CD4-positive, alpha-beta T cell treated with Interleukin-10 for 1 hour (primary cell): ENCODE measurements at places on chromosomes 7 and 10.

DNA sequence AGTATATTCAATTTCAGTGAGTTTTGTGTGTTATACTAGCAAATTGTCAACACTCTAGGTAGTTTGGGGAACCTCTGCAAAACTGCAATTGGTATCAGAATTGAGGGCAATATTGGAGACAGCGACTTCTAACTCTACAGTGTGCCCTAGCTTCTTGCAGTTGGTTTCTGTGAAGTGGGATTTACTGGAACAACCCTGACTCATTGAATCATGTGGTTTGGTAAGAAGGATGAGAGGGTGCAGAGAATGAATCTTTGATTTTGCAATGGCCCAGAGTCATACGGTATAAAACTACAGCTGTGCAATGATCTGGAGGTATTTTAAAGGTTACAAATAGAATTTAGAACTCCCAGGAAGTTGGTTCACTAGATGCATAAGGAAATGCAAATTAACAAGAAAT is 129.1 kb upstream of the PPP1R3A start:
- peak; percentile 15 for DNase-seq

GRCh38 chr10:29496341-29497162 is 138.2 kb downstream of the SVIL start:
- peak; percentile 54 for DNase-seq

GRCh38 chr10:30134171-30134945 is 75.0 kb upstream of the JCAD start:
- no peak for DNase-seq

- no peak for DNase-seq
These were observed 148.0 kb upstream of the ANK3 start for GRCh38 chr10:60537697-60538096.

DNA sequence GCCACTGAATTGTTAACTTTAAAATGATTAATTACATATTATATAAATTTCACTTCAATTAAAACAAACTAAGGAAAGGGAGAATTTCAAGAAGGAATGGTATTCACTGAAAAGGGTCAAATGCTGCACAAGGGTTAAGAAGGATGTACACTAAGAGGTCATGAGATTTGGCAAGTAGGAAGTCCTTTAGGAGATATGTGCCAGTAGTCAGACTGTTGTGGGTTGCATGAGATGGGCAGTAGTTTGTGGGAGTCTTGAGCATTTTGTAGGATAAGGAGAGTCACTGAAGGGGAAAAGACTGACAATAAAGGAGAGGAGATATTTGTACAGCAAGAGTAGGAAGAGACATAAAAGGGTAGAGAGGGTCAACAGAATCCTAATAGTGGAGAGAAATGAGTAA is 12.4 kb upstream of the PTPN12 start:
- DNase-seq, result no peak

GRCh38 chr7:145534301-145534700 is 582.3 kb upstream of the CNTNAP2 start:
- DNase-seq, result no peak

DNA sequence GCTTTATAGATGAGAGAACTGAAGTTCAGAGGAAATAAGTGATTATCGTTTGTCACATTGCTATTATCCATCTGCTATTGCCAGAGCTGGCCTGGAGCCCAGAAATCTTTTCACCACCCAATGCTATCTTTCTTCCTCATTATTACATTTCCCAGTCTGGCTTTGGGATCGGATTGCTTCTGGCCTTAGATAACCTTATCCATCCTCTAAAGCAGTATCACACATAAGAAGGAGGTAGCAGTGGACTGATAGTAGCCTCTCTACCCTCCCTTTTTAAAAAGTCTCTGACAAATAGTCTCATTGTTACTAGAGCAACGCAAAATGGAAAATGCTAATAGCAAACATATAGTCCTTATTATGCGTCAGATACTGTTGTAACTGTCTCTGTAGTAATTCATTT is 1.3 kb upstream of the CLDN12 start:
- DNase-seq, result no peak

GRCh38 chr10:35852721-35853120 is 210.6 kb upstream of the FZD8 start:
- DNase-seq, result no peak

- DNase-seq, result no peak
These were observed 140.9 kb downstream of the ADCYAP1R1 start for GRCh38 chr7:31192986-31193385.

GRCh38 chr7:6451224-6451705 is 3.5 kb upstream of the DAGLB start:
- no peak for DNase-seq

GRCh38 chr7:132575419-132575981 is 770 bp downstream of the PLXNA4 start:
- peak; percentile 22 for DNase-seq
